A549 treated with CORT108297 at 1 μM for 4 hours (cell line): ENCODE measurements at places on chromosomes 13 and 19. TPM values are rescaled to one million over a fixed set of nuclear protein-coding genes. Genes with fewer than 3 reads are reported as not detected.

KIR3DL2 gene
- not detected in 5 replicates for total RNA-seq

SHD gene
- 0.13 to 0.19 TPM in 2 of 5 replicates, not detected in the others for total RNA-seq

C1QTNF9 gene
- not detected in 5 replicates for total RNA-seq

TSHZ3 gene
- total RNA-seq, result 2.2 to 3.7 TPM (median 3.1 TPM) in 5 replicates

IFI30 gene
- 12.6 to 24.1 TPM (median 14.9 TPM) in 5 replicates for total RNA-seq

NLRP11 gene
- 0.05 to 0.08 TPM (median 0.06 TPM) in 4 of 5 replicates, not detected in the other for total RNA-seq

CEBPA gene
- 4.9 to 10.5 TPM (median 8.4 TPM) in 5 replicates for total RNA-seq

TSC22D1 gene
- 75.0 to 80.3 TPM (median 78.6 TPM) in 5 replicates for total RNA-seq

BCAM gene
- 64.2 to 91.6 TPM (median 88.8 TPM) in 5 replicates for total RNA-seq

CCL25 gene
- total RNA-seq, result not detected in 5 replicates

SLITRK1 gene
- total RNA-seq, result not detected in 5 replicates

NCCRP1 gene
- total RNA-seq, result 1.1 to 2.1 TPM (median 1.7 TPM) in 5 replicates

KCTD12 gene
- total RNA-seq, result 1.6 to 2.2 TPM (median 2.0 TPM) in 5 replicates

RAB3D gene
- 2.7 to 3.9 TPM (median 3.1 TPM) in 5 replicates for total RNA-seq

JUNB gene
- total RNA-seq, result 97.7 to 170 TPM (median 137 TPM) in 5 replicates

SLC25A41 gene
- total RNA-seq, result 0.09 to 0.17 TPM (median 0.15 TPM) in 4 of 5 replicates, not detected in the other
